ENCODE measurements at places on chromosomes 4 and X.

GRCh38 chrX:44580466-44580865 is 37.8 kb upstream of the FUNDC1 start:
- no peak for DNase-seq

- no peak for DNase-seq
These were observed at the start of gene RASSF6 for GRCh38 chr4:73620115-73620792. TSS of gene RASSF6 (minus strand) at chr4:73620436. CDS start at chr4:73611795, 8,641 bp downstream.

DNA sequence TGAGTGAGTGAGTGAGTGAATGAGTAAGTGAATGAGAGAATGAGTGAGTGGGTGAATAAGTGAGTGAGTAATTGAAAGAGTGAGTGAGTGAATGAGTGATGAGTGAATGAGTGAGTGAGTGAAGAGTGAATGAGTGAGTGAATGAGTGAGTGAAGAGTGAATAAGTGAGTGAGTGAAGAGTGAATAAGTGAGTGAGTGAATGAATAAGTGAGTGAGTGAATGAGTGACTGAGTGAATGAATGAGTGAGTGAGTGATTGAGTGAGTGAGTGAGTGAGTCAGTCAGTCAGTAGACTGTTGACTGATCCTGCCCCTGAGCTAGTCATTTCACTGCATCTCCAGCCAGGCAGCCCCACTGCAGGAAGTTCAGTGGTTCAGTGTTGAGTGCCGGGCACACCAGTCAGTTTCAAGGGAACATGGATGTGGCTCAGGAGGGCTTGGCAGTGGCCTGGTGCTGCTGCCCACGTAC is 228.4 kb upstream of the PSAPL1 start:
- DNase-seq = no peak

DNA sequence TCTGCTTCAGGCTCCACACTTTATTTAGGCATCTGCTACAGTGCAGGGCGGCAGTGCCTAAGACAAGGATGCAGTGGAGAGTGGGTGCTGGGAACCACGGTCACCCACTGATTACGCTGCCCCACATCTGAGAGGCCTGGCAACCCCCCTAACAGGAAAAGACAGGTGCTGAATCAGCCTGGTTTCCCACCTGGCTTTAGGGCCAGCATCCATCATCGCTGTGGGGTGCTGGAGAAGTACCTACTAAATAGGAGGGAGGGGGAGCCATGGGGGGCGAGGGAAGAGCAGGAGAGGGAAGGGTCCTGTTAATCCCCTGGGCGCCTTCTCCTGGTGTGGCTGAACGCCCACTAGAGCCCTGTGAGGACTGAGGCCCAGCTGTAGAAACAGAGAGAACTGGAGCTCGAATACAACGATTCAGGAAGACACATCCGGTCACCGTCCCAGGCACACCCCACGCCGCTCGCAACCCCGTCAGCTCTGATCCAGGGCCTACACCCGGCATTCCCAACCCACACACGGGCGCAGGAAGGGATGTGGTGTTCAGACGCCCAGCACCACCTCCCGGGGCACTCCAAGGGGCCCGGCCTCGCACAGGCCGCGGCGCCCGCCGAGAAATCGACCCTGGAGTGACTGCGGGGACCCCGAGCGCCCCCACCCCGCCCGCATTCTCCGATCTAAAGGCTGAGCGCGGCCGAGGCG is 554 bp downstream of the DCTD start:
- DNase-seq = no peak

GRCh38 chr4:102693262-102693850 is 67.4 kb downstream of the MANBA start:
- no peak for DNase-seq

GRCh38 chr4:95728145-95728544 is 111.7 kb upstream of the PDHA2 start:
- no peak for DNase-seq

GRCh38 chr4:108795733-108796132 is 32.9 kb upstream of the ETNPPL start:
- no peak for DNase-seq

- DNase-seq = no peak
These were observed 103.9 kb downstream of the STIM2 start for GRCh38 chr4:26964512-26964911.

- DNase-seq = peak; percentile 80
These were observed 12.7 kb downstream of the TKTL1 start for GRCh38 chrX:154308108-154308946.

GRCh38 chr4:18754180-18754579 is 732.6 kb upstream of the LCORL start:
- DNase-seq = no peak

GRCh38 chr4:147371661-147372060 is 109.2 kb upstream of the EDNRA start:
- no peak for DNase-seq

DNA sequence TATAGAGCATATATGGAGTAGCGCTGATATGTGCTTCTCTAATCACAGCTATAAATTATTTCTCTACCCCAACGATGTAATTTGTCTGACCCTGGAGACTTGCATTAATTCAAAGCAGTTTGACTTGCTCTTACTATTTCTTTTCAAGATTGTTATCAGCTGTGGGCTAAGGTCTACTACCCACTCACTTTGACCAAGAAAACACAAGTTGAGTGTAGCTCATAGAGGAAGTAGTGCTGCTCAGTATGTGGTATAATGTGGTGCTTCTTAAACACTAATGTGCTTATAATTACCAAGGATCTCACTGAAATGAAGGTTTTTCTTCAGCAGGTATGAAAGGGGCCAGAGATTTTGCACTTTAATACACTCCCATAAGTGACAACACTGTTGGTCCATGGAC is 70.1 kb downstream of the INPP4B start:
- DNase-seq = no peak
